ENCODE measurements at places on chromosomes 1 and 21.

- DNase-seq = no peak
Observed at GRCh38 chr1:30102605-30103004, 620.8 kb downstream of the MATN1 start.

- no peak for DNase-seq
Observed at GRCh38 chr21:32520875-32521735, 64.2 kb downstream of the TCP10L start.

DNA sequence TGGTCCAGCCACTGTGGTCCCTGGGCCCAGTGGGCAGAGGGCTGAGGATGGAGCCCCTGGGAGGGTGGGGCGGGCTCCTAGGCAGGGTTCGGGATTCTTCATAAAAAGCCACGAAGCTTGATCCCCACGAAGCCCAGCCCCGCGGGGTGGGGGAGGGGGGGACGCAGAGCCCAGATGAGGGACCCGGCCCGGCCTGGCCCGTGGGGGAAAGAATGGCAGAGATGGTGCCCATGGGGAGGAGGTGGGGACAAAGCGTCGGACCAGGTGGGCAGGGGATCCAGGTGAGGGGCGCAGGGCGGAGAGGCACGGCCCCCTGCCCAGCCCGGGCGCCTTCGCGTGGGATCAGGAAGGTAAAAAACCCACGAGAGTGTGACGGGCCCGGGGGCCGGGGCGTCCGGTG, 6.0 kb upstream of the SMIM12 start:
- no peak for DNase-seq

DNA sequence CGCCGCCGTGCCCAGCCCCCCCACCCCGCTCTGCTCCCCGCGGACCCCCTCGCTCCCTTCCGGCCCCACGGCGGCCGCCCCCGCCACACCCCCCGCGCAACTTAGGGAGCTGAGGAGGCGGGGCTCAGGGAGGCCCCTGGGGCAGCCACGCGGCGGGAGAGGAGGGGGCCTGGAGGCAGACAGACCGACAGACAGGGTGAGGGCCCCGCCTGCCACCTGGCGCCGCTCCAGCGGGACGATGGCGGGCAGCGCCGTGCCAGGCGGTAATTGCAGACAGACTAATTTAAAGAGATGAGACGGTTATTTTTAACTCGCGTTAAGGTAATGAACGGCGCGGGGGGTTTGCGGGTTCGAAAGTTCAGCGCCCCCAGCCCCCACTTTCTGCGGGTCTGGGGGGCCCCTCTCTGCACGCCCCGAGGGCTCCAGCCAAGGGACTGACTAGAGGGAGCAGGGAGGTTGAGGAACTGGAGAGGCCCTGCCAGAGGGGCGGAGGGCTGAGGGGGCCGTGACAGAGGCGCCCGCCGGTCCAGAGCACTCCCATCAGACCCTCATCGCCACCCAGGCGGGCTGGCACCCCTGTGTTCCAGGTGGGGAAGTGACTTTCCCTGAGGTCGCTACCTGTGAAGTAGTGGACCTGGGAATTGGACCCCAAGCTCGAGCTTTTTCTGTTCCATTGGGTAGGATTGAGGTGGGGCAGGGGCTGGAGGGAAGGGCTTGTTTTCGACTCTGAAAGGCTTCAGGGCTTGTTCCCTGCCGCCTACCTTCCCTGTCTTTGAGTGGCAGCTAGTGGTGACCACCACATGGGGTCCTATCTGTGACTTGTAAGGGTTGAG, 5.4 kb downstream of the FOXO6 start:
- DNase-seq = peak; percentile 24

GRCh38 chr1:227428803-227429202, 110.5 kb upstream of the CDC42BPA start:
- no peak for DNase-seq

GRCh38 chr1:107704911-107705310, 260.1 kb downstream of the VAV3 start:
- DNase-seq = no peak

GRCh38 chr21:43370091-43370658, 56.8 kb downstream of the SIK1 start:
- no peak for DNase-seq

GRCh38 chr1:57725318-57725717, 301.5 kb upstream of the DAB1 start:
- DNase-seq = no peak

DNA sequence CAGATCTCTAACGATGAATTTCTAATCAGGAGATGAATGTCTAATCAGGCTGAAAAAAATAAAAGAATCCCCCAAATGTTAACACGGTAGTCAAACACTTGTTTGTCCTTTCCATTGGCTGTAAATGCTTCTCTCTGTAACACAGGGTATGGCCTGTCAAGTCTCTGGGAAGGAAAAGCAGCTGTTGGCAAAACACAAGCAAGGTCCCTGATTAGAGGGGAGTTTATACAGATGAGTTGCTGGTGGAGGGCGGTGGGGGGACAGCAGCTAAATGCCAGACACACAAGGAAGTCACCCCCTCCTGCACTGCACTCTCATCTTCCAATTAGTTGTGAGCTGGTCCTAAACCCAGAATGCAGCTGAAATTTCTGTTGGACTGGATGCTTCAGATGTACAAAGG, 51.0 kb downstream of the PGBD5 start:
- DNase-seq = no peak
